Brain microvascular endothelial cell (primary cell): ENCODE measurements at places on chromosomes 4 and X.

DNA sequence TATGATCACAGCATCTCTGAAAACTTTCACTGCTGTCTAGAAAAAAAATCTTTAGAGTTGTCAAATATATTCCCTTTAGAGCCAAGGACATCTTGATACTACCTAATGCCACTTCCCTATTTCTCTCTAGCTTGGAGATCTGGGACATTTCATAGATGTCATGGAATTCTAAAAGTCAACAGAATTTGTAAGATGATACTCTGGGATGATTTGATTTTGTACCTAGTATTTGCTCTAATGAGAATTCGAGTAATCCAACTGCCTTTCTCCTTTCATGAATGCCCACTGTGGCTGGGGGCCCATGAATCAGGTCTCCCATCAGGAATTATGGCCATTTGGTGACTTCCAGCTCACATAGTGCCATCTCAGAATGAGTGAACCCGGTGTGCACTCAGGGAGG lies 73.2 kb downstream of the NHS start:
- DNase-seq: no peak

- no peak for DNase-seq
These were observed 106.2 kb downstream of the FAM9B start for GRCh38 chrX:8927701-8928100.

GRCh38 chr4:24924309-24924781 lies 11.5 kb upstream of the CCDC149 start:
- peak; percentile 99 for DNase-seq

- DNase-seq: peak; percentile 28
These were observed 124.6 kb downstream of the ANOS1 start for GRCh38 chrX:8607326-8607725.

DNA sequence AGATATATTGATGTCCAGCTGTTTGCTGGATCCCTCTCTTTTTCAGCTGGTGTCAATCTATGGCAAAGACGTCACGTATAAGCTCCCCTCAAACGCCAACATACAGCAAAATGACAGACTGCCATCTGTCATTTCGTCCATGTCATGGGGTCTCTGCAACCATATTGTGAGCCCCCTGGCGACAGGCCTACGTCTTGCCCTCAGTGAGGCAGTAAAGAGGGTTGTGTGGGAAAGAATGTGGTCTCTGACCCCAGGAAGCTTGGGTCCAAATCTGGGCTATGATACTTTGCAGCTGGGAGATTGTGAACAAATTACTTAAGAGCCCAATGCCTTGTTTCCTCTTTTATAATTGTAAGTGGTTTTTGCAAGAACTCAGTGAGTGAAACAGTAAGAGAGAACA lies 7.4 kb downstream of the SUPT20HL2 start:
- DNase-seq: no peak

DNA sequence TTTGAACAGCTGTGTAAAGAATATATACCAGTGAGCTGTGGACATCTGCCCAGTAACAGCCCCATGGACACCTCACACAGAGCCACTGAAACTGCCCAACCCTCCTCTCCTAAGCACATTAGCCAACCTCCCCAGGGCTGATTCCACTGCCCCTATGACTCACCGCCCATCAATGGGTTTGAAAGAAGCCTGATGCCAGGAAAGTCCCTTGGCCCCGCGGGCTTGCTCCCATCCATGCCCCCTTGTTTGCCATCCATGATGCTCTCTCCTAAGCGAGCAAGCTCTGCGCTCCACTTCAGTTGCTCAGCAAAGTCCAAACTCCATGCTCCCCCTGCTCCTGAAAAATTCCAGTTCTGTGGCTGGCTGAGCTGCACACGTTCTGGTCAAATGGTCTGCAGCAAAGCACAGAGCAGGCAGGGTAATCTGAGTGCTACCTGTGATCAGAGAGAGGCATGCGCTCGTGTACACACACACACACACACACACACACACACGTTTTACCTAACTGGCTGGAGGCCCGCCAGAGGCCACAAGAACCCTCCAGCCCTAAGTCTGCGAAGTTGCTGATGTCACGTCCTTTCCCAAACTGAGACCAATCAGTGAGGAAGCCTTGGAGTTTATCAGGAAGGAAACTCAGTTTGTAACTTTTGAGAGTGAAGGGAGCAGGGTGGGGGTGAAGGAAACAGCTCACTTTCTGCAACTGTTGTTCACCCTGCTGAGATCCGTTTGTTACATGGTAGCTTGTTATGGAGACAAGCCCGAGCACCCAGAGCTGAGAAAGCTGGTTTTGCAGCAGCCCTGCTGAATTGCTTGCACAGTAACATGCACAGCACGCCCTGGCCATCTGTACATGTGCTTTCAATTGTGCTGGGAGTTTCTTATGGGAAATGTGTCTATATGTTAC lies at the start of gene ASB9:
TSS of gene ASB9 (minus strand) at position 466 of the 904 bp plus-strand sequence. CDS start at position 257, 209 bp downstream.
- peak; percentile 44 for DNase-seq

GRCh38 chrX:48713847-48714246 lies 17.3 kb downstream of the SUV39H1 start:
- DNase-seq: no peak

- no peak for DNase-seq
These were observed 18.3 kb downstream of the CD99L2 start for GRCh38 chrX:150879855-150880807.
